Immature natural killer cell (primary cell): ENCODE measurements at places on chromosomes 6 and 20.

GRCh38 chr6:34462551-34462971 is 3.3 kb upstream of the PACSIN1 start:
- DNase-seq: no peak

- no peak for DNase-seq
Measured at GRCh38 chr20:31806564-31807355, 12.4 kb upstream of the MYLK2 start.

GRCh38 chr6:124294574-124295200 is 491.0 kb downstream of the NKAIN2 start:
- DNase-seq: no peak

- DNase-seq: no peak
Measured at GRCh38 chr6:149906405-149906804, 8.5 kb upstream of the RAET1E start.

DNA sequence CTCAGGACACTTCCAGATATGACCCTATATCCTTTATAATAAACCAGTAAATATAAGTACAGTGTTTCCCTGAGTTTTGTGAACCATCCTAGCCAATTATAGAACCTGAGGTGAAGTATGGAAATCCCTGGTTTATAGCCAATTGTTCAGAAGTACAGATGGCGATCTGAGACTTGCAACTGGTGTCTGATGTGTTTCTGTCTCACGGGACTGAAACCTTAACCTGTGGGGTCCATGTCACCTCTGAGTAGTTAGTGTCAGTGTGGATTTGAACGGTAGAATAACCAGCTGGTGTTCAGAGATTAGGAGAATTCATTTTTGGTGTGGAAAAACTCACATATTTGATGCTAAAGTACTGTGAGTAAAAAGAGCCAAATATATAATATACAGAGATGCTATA is 606.6 kb downstream of the MAFB start:
- no peak for DNase-seq

GRCh38 chr6:13523826-13524622 is 36.6 kb upstream of the GFOD1 start:
- no peak for DNase-seq

- DNase-seq: no peak
Measured at GRCh38 chr6:4294636-4295035, 159.3 kb upstream of the ECI2 start.

DNA sequence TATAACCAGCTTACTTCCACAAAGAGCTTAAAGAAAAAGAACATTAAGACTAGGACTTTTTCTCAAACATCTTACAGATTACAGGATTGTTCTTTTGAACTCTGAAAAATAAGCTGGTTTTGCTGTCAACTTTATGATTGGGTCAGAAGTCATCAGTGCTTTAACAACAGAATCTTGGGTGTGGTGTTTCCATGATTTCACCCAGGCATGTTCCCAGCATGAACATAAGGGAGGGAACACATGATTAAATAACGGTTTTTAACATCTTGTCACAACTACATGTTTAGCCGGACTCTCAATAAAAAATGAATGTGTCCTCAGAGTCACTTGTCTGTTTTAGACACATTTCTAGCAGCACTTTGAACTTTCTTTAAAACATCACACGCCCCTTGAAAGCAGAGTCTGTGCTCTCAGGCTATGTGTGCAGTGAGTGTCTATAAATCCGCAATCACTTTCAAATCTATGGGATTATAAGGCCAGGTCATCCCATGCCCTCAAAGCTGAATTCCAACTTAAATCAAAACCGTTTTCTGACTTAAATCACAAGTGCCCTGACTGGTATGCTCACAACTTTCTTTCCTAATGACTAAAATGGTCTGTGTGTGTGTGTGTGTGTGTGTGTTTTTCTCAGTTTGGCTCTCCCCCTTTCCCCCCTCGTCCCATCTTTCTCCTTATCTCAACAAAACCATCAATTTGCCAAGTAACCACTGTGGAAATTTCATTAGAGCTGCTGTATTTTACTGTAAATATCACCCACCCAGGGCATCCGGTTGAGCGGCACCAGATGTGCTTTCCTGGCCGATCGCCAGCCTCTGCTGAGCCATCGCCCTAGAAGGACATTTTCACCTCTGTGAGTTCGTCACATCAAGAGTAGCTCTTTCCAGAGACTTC is 216.8 kb upstream of the DTNBP1 start:
- DNase-seq: peak; percentile 32

GRCh38 chr20:2297357-2297728 is 1.5 kb downstream of the TGM3 start:
- no peak for DNase-seq

DNA sequence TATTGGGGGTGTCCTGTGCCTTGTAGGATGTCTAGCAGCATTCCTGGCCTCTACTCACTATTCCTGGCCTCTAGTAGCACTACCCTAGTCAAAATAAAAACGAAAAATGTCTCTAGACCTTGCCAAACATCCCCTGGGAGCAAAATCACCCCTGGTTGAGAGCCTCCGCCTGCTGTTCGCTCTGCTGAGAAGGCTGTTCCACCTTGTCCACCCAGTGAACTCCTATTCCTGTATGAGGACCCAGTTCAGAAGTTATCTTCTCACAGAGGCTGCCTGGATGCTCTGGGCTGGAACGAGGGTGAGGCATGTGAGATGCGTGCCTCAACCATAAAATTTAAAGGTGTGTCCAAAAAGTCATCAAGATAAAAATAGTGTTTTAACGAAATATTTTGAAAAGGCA is 101.9 kb downstream of the TOX2 start:
- DNase-seq: no peak

GRCh38 chr6:124226396-124226795 is 422.7 kb downstream of the NKAIN2 start:
- DNase-seq: no peak

- DNase-seq: no peak
Measured at GRCh38 chr20:46349742-46350056, 41.4 kb upstream of the CDH22 start.

- no peak for DNase-seq
Measured at GRCh38 chr6:164252948-164253347, 838.4 kb downstream of the QKI start.

DNA sequence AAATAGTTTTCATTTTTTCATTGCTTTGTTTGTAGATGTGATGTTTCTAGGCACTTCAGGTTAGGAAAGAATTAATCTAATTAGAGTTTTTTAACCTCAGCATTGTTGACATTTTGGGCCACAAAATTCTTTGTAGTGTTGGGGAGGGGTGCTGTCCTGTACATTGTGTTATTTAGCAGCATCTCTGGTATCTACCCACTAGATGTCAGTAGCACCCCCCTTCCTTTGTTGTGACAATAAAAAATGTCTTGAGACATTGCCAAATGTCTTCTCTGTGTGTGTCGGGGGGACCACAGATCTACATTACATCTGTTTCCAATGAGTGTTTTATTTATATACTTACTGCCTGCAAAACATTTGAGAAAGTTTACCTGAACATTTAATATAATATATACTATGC is 45.6 kb downstream of the EYA4 start:
- no peak for DNase-seq

DNA sequence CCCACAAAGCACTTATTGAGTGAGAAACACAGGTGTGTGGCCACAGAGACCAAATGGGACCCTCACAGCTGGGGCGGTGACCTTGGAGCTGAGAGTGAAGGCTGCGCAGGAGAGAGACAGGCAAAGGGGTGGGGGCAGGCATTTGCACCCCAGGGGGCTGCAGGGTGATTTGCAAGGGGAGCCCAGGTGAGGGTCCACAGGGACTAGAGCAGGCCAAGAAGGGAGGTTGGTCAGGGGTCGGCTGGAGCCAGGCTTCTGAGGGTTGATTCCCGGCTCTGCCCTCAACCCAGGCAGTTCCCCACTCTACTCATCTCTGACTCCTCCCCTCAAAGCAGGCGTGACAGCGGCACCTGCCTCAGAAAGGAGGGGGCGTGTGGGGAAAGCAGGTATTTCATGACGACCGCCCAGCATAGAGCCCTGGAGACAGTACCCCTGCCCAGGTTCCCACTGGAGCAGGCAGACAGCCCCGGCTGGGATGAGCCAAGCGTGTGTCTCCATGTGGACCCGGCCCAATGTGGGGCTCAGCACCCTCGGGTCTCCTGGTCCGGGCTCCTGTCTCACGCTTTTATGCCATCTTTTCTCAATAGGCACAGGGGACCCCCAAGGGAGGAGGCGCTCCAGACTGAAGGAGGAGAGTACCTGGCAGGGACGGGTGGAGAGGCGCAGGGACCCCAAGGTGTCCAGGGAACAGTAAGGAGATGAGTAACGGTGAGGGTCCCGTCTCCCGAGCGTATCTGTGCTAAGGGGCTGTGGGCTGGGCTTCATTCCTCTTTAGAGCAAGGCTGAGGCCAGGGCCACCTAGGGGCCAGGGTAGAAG is 3.1 kb upstream of the MRGBP start:
- no peak for DNase-seq

GRCh38 chr6:144566868-144567615 is 281.9 kb downstream of the UTRN start:
- no peak for DNase-seq

DNA sequence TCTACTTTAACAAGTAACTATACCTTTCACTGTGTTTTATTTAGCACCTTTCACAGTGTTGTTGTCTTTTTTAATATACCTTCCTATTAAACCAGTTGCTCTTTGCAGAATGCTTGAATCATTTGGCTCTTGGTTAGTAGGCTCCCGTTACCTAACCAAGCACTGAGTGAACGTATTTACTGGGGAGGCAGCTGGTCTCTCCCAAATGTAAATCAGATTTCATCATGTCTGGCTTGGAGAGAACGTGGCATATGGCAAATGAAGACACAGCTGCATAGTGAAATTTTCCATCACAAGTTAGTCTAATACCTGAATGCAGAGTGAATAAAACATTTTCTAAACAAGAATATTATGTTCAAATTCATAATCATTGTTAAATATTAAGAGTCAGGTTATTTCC is 12.4 kb downstream of the HTR1E start:
- DNase-seq: no peak

DNA sequence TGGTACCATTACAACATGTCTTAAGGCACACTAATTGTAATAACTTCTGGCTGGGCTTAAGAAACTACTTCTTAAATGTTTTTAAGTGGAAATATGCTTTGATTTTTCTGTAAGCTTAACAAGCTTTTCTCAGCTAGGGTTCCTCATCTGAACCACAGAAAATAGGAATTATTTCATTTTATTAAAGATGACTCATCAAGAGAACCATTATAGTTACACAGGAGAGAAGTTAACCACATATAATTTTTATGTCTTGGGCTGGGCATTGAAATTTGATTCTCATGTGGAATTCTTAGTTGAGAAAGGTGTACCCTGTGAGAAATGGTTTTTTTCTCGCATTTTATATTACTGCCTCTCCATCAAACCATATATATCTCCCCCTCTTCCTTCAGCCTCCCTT is 75.1 kb downstream of the QKI start:
- no peak for DNase-seq

GRCh38 chr6:124536842-124537191 is 425.4 kb upstream of the RNF217 start:
- DNase-seq: no peak

- DNase-seq: no peak
Measured at GRCh38 chr20:62181808-62182207, 1.0 kb upstream of the MTG2 start.

DNA sequence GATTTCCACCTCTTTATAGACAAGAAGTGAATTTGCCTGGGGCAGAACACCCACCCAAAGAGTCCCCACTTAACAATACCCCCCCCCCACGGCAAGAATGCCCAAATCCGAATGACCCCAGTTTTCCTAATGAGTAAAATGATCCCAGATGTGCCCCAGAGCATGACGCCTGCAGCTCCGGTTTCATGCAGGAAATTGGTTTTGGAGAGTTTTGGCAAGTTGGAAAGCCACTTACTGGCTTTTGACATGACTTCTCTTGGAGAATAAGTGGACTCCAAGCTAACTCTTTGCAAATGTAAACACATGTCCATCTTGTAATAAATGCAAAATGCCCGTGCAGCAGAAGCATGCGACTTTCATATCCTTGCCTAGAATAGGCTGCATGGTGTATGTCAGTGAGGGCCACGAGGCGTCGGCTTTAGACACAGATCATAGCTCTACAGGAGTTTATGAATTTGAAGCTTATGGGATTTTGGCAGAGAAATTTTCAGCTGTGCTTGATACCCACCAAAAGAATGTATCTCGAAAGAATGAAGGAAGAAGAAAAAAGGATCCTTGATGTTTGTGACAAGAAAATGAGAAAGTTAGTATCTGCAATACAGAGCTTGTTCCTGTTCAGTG is 24.2 kb downstream of the EDN3 start:
- DNase-seq: no peak

- DNase-seq: no peak
Measured at GRCh38 chr6:106782536-106783285, 153.3 kb downstream of the QRSL1 start.

DNA sequence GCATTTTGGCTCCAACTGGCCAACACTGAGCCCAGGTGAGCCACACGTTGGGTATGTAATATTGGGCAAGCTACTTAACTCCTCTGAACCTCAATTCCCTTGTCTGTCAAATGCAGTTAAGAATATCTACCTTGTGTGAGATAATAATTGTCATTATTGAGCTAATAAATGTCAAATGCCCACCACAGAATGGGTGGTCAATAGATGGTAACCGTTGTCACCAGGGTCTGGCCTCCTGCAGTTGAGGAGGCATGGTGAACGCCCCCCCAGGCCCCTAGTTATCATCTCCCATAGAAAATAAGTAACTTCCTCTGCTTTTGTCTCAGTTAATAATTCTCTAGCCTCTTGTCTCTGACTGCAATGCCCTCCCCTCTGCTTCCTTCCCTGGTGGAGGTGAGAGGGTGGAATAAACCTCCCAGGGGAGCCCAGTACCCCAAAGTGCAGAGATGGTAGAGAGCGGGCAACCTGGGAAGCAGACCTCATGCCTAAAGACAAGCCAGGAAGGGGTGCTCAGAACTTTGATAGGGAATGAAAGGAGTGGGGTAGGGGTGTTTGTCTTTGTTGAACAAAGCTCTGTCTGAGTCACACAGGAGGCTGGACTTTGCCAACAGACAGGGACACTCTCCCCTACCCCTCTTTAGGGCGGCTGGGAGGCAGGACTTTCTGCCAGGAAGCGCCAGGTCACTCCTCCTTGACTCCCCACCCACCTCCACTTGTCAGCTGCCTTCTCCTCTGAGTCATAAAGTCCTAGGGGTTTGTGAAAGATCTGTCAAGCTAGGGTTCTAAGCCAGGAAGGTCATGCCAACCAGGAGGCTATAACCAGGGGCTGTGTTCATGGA is 1.3 kb upstream of the UNC5CL start:
- no peak for DNase-seq

- DNase-seq: no peak
Measured at GRCh38 chr20:43844778-43845614, 69.7 kb upstream of the TOX2 start.

- peak; percentile 5 for DNase-seq
Measured at GRCh38 chr6:148451690-148452089, 109.1 kb downstream of the SASH1 start.

- no peak for DNase-seq
Measured at GRCh38 chr6:16434885-16435284, 196.5 kb downstream of the GMPR start.

GRCh38 chr6:52718550-52718949 is 44.7 kb downstream of the GSTA2 start:
- no peak for DNase-seq
